ENCODE measurements at places on chromosomes 2 and 18.

GRCh38 chr2:81734981-81735380 lies 1430.4 kb upstream of the LRRTM1 start:
- DNase-seq: no peak

- no peak for DNase-seq
Measured at GRCh38 chr2:55010149-55010591, 40.1 kb downstream of the RTN4 start.

- no peak for DNase-seq
Measured at GRCh38 chr18:73990258-73990657, 157.4 kb downstream of the FBXO15 start.

DNA sequence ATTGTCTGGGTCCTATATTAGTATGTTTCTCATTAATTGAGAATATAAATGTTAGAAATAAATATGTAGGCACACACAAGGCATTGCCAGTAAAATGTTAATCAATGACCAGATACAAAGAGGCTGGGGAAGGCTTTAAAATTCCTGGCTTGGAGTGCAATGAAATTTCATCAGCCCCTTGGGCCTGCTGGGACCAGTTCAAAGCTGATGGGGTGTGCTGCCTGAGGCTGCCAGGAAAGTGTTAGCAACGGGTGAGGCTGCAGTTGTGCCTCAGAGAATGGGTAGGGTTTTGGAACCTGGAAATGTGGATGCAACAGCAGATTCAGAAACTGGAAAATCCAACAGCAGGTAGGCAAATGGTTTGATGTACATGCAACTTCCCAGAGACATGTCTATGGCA lies 68.9 kb downstream of the DIPK1C start:
- no peak for DNase-seq

DNA sequence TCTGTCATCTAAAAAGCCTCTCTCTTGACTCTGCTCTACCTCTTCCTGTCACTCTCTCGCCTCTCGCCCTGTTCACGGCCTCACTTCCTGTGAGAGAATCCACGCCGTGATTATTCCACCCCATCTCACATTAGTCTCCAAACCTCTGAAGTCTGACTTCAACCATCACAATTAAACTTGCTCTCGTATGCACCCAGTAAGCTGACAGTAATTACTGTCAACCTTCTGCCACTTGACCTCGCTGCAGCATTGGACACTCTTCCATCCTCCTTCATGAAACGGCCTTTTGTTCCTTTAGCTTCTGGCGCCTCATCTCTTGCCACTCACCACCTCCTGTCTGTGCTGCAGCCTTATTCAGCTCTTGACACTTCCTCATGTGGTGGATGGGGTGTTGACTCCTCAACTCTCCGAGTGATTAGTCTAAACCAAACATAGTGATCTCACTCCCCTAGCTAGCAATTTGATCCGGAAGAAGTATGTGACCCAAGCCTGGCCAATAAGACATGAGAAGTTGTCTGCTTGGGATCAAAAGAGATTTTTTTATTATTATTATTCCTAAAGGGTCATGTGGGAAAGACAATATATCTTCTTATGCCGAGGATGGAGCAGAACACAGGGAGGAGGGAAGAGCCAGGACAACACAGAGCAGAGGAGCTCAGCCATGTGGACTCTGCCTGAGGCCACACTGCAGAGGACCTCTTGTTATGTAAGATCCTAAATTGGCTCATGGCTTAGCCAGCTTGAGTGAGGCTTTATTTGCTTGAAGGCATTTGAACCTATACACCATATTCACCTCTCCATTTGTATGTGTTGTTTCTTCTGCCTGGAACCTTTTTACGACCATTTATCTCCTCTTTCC lies 38.4 kb upstream of the MYO1B start:
- peak; percentile 88 for DNase-seq

GRCh38 chr2:13822365-13822764 lies 810.2 kb upstream of the LRATD1 start:
- no peak for DNase-seq

GRCh38 chr2:178315488-178315948 lies 121.2 kb downstream of the OSBPL6 start:
- no peak for DNase-seq

GRCh38 chr18:45449418-45450227 lies 165.7 kb upstream of the SLC14A2 start:
- DNase-seq: no peak

DNA sequence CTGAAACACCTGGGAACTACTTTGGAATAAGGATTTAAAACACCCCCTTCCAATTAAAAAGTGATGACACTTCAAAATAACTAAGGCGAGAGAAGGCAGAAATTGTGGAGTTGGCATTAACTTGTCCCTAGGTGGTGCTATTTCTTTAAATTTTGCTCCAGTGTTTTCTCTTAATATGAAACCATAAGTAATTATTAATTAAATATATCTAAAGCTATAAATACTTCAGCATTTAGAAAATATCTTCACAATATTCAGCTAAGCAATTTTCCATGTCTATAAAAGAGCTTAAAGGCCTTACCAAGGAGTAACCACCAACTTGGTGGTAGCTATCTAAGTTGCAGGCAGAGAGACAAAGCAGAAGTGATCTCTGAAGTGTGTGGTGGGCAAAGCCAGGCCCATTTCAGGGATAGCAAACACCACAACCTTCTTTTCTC lies 186.8 kb upstream of the PGAP1 start:
- no peak for DNase-seq

GRCh38 chr2:16824472-16824871 lies 158.8 kb upstream of the CYRIA start:
- DNase-seq: no peak

GRCh38 chr2:3449086-3449485 lies 69.6 kb downstream of the TRAPPC12 start:
- DNase-seq: no peak

- no peak for DNase-seq
Measured at GRCh38 chr2:134692499-134692898, 26.3 kb downstream of the TMEM163 start.

- DNase-seq: no peak
Measured at GRCh38 chr2:212005085-212005671, 533.4 kb downstream of the ERBB4 start.
